ENCODE measurements at places on chromosomes 1 and 21.

DNA sequence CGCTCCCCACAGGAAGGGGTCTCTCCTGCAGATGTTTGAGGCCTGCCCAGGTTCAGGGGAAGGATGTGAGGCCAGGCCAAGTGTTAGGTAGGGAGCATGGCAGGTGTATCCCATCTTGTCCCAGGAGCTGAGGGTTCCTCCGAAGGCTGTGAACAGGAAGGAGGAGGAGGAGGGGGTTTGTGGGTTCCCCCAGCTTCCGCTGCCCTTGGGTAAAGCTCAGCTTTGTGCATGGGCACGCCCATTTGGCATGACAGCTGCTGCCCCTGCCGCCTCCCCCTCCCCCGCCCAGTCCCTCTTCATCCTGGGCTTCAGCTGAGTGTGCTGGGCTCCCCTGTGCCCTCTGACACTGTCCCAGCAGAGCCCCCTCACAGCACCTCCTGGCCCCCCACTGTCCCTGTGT is 25.5 kb downstream of the TNFRSF8 start:
- DNase-seq, result no peak

DNA sequence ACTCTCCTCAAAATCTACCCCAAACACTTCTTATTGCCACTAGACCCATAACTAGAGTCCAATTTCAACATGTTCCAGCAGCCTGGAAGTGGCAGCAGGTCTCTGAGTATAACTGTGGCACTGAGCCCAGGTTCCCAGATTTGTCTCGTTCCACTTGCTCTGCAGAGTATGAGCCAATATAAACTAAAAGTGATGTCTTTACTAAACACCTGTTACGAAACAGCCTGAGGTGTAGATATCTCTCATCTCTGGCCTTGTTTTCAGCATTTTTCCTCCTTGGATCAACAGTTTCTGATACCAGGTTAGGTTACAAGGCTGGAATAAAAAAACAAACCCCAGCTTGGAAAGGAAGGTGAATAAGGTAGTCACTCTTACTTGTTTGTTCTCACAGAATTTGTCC is 25.2 kb upstream of the PRDX6 start:
- DNase-seq, result no peak

GRCh38 chr1:202615501-202616354 is 94.5 kb downstream of the SYT2 start:
- no peak for DNase-seq

GRCh38 chr21:39003982-39004633 is 179.1 kb downstream of the PSMG1 start:
- DNase-seq, result no peak

DNA sequence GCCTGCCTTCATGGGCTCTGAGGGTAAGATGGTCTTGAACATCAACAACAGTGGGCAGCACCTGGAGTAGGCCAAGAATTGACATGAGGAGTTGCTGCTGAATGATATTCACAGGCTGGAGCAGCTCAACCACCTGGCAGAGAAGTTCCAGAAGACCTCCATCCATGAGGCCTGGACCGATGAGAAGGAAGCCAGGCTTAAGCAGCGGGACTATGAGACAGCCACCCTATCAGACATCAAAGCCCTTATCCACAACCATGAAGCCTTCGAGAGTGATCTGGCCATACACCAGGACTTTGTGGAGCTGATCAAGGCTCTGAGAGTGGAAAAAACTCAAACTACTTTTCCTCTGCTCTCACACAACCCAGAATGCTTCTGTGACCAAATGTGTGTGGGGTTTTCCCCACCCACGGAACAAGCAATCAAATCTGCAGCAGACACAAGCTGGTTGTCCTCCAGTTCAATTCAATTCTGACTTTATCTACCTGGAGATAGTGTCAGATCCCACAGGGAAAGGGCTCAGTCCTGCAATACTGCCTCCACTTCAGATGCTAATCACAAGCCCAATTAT is 12.1 kb upstream of the EPHA10 start:
- peak; percentile 27 for DNase-seq

DNA sequence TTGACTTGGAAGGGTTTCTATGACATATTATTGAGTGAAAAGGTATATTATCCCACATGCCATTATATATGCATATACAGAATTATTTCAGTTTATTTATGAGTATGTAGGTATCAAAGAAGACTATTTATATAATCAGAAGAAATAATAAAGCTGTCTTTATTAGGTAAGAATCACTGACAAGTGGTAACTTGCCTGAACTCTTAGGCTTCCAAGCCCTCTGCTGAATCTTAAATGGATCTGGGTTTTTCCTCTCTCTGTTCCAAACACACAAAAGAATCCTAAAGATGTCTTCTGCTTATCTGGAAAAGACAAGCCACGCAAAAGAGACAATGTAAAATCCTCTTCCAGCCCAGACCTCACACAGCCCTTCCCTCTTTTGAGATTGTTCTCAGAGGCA is 14.9 kb upstream of the SEC16B start:
- no peak for DNase-seq

DNA sequence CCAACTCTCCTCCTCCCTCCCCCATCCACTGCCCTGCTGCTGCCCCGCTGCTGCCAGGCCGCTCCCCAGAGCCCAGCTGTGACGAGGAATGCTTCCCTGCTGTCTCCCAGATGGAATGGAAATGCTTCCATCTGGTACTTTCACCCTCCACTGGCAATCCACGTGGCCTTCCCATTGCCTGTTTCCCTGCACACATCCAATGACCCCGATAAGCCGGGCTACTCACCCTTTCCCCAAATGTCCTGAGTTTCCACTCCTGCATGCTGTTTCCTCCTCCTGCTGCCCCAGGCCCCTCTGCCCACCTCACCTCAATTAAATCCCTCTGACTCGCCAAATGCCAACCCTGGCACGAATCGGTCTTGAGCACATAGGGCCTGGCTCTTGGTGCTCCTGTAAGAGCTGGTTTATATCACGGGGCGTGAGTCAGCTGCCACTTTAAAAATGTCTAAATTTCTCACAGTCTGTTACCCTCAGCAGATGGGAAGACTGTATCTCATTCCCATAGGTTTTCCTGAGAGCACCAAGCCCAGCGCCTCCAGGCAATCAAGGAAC is 36.4 kb downstream of the MRAP start:
- DNase-seq, result no peak

DNA sequence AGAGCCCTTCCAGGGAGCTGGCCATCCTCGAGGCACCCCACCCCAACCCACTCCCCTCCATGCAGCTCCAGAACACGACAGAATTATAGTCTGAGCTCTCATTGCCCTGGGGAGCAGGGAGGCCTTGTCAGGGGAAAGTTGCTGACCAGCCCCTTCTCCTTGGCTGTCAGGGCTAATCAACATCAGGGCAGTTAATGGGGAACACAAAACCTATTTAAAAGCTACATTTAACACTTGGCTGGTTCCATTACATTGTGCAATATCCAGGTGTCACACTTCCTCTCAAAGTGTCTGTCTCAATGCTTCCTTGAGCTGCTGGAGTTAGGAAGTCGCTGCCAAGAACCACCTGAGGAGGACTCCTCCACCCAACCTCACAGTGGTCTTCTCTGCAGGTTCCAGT is 111.8 kb upstream of the GRIK3 start:
- DNase-seq, result no peak

DNA sequence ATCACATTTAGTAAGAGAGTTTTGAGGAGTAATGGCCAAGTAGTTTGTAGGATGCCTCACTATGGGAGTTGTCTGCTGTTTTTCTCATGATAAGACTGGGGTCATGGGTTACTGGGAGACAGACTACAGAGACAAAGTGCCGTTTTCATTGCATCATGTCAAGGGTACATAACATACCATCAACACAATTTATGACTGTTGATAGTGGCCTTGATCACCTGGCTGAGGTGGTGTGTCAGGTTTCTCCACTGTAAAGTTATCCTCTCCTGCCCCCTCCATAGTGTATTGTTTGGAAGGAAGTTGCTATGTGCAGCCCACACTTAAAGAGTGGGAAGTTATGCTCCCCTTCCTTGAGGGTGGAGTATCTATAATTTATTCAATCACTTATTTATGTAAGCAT is 263.5 kb upstream of the POU3F1 start:
- DNase-seq, result no peak

- DNase-seq, result no peak
Observed at GRCh38 chr1:66752671-66753371, 562 bp downstream of the DYNLT5 start.

DNA sequence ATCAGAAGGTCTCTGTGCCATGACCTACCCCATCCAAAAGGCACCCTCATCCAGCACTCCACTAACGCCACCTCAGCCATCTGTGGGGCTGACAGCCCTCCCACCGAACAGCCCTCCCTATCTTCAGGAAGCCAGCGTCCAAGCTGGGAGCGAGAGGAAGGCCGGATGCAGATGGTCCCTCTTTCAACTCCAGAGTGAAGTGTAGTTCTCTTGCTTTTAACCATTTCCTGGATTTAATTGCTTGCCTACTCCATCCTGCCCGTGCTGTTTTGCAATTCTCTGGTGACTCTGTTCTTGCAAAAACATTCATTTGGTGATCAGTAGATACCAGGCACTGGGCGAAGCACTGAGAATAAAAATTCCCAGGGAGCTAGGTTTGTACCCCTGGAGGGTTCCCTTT is 8.2 kb upstream of the DYRK1A start:
- DNase-seq, result no peak

GRCh38 chr1:105102371-105102770 is 1352.7 kb downstream of the AMY1C start:
- no peak for DNase-seq

DNA sequence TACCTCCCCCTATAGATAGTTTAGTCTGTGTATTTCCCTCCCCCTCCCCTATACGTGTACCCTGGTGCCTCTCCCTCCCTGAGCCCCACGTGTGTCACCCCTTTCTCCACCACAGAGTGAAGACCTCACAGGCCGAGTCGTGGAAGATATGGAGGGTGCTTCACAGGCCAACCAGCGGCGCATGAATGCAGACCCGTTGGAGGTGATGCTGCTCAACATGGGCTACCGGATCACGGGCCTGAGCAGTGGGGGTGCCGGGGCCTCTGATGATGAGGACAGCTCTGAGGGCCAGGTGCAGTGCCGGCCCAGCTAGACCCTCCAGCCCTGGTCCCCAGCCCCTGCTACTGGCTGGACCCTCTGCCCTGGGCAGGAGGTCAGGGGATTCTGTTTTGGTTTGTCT is 15.9 kb upstream of the TMEM222 start:
- no peak for DNase-seq

DNA sequence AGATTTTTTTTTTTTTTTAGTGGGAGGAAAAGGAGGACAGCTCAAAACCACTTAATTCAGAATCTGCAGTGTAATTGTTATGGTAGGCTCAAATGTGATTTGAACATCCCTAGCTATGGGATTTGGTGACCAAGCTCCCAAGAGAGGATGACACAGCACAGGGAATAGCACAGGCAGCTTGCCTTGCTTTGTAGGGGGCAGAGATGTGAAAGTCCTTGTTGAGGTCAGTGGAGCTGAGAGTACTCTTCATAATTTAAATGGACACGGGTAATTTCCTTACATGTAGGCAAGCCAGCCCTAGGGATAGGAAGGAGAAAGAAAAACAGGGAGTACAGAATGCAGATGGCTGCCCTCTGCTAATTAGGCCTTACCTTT is 3.2 kb upstream of the UCK2 start:
- no peak for DNase-seq

GRCh38 chr21:33682992-33683627 is 40.8 kb downstream of the ITSN1 start:
- no peak for DNase-seq

Measured in stimulated activated CD4-positive, alpha-beta T cell treated with anti-CD3 and anti-CD28 coated beads, Interleukin-4, amount 100 ng/mL, for 1 hour (primary cell).